ENCODE measurements at places on chromosomes 2 and 18.

- DNase-seq = no peak
Observed at GRCh38 chr2:72149556-72150156, 2.0 kb upstream of the CYP26B1 start.

GRCh38 chr2:121505005-121505404 is 25.7 kb upstream of the RNU4ATAC start:
- DNase-seq = no peak

GRCh38 chr2:215556979-215557378 is 121.1 kb upstream of the FN1 start:
- no peak for DNase-seq

DNA sequence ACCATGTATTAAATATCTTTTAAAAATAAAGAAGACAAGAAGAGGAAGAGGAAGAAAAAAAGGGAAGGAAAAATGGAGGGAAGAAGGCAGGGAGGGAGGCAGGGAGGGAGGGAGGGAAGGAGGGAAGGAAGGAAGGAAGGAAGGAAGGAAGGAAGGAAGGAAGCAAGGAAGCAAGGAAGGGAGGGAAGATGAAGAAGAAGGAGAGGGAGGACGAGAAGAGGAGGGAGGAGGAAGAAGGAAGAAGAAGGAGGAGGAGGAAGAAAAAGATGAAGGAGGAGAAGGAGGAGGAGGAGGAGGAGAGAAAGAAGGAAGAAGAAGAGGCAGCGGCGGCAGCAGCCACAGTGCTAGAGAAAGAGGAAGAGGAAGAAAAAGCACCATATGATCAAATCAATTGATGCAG is 189.6 kb downstream of the EXOC6B start:
- no peak for DNase-seq

DNA sequence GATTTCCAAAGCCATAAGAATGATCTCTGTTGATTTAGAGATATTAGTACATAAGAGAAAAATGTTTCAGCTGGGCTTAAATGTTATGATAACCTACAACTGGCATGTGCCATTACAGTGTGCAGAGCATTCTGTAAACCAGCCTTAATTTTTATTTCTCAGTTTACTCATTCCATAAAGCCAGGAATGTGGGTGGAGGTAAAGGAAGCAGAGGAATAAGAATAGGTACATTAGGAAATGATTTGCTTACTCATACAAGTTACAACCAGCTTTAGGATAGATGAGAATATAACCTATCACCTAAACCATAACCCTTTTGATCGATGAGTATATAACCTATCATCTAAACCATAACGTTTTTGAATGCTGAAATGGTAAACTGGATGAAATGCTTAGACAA is 1394.7 kb upstream of the ACVR2A start:
- DNase-seq = no peak
